Stimulated activated CD4-positive, alpha-beta T cell treated with anti-CD3 and anti-CD28 coated beads, Interleukin-1b, Interleukin-23, amount 100 ng/mL, for 1 hour (primary cell): ENCODE measurements at places on chromosomes 11 and 22.

DNA sequence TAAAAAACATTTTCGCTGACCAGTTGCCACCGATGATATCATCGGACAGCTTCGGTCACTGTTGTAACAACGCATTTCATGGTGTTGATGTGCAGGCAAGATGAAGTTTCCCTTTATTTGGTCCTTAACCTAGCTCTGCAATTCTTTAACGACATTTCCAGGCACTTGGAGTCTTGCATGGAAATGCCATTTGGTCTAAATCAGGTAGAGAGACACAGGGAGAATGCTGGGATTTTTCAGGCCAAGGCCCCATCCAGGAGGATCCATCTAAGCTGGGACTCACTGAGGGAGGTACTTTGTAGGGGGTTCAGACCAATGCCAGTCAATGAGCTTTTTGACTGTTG lies 121.5 kb upstream of the RCN1 start:
- no peak for DNase-seq

GRCh38 chr11:122273476-122274191 lies 157.6 kb upstream of the BLID start:
- no peak for DNase-seq

GRCh38 chr11:47854667-47855066 lies 6.5 kb upstream of the NUP160 start:
- DNase-seq: no peak

DNA sequence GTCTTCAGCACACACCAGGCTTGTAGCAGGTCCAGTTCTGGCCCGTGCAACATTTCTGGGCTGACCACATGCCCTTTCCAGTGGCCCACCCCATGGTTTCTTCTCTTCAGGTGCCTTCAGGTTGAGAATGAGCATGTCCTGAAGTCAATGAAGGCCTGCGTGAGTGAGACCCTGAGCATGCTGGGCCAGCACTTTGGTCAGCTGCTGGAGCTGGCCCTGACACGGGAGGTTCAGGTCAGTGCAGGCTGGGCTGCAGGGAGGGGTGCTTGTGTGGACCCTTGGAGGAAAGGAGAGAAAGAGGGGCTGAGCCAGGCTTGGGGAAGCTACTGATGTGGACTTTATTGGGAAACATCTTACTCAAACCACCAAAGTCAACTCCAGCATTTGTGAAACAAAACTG lies 63.5 kb downstream of the INSC start:
- DNase-seq: no peak

GRCh38 chr11:22635689-22636088 lies 10.1 kb upstream of the FANCF start:
- DNase-seq: no peak

- DNase-seq: no peak
Measured at GRCh38 chr11:32297611-32298011, 137.7 kb downstream of the WT1 start.

- no peak for DNase-seq
Measured at GRCh38 chr11:1810761-1811160, 24.0 kb upstream of the SYT8 start.

GRCh38 chr22:44628835-44629234 lies 73.2 kb upstream of the PRR5 start:
- no peak for DNase-seq

GRCh38 chr11:87323899-87324298 lies 286.2 kb downstream of the TMEM135 start:
- DNase-seq: no peak

- no peak for DNase-seq
Measured at GRCh38 chr11:131691181-131692041, 321.0 kb downstream of the NTM start.

- no peak for DNase-seq
Measured at GRCh38 chr22:31425331-31426050, 26.1 kb downstream of the DRG1 start.

DNA sequence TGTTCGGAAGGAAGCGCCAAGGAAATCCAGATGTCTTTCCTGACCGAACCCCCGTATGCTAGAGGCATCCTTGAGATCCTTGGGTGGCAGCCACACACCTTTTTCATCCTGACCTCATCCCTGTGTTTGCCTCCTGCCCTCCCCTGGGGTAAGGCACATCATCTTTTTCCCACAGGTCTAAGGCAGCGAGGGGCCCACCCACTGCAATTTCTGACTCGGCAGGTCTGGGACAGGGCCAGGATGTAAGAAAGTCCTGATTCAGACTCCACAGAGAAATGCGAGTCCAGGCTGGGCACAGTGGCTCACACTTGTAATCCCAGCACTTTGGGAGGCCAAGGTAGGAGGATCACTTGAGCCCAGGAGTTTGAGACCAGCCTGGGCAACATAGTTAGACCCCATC lies 10.5 kb downstream of the ZMAT5 start:
- DNase-seq: no peak

DNA sequence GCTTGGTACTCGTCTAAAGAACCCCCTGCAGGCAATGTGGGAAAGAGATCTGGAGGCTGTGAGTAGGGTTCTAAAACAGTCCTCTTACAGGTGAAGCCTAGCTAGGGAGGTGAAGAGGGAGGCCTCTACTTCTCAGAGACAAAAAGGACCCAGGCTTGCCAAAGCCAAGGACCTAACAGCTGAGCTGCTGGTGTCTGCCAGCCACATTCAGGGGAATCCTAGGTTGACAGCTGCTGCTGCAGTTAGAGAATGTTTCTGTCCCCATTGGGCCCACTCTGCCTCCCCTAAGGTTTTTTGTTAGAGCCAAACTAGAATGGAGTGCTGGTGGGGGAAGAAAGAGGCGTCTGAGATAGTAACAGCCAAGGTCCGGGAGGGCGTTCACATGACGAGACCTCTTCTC lies 26.6 kb upstream of the TLCD5 start:
- no peak for DNase-seq

DNA sequence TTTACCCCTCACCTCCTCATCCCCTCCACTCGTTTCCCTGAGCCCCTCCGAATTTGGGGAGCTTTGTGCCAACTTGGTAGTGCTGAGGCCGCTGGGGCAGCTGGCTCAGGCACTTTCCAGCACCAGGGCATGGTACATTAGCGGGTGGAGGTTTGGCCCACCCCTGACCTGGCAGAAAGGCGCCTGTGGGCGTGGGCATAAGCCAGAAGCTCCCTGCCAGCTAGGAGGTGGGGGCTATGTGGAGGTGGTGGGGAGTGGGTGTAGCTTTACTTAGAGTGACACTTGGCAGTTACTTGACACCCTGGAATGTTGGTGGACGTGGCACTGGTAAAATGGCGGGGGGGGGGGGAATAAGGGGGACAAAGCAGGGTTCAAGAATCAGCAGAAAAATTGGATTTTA lies 10.3 kb upstream of the IGF2 start:
- no peak for DNase-seq

- DNase-seq: no peak
Measured at GRCh38 chr11:42720716-42721563, 590.9 kb upstream of the API5 start.

DNA sequence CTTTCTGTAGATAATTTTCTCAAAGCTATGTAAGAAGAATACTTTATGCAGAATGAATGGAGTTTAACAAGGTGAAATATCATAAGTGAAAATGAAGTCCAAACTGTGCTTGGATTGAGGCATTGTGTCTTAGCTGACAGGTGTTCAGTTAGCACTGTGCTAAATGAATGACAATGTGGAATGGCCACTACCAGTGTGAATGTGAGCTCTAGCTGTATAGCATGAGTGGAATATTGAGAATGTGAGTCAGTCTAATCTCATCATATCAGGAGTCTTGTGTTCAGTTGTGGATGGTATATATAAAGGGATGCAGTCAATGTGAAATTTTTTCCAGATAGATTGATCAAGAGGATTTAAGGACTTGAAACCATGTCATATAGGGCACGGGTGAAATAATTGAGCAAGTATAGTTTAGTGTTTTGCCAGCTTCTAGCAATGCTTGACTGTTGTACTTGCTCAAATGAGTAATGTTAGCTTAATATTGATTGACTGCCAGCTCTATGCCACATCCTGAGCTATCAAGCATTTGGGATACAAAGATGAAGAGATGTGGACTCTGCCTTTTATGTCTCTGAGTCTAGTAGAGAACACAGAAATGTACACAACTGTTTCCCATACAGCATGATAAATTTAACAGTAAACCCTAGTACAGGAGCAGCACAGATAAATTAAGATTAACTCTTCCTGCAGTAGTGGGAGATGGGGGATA lies 10.6 kb upstream of the RAG2 start:
- no peak for DNase-seq

DNA sequence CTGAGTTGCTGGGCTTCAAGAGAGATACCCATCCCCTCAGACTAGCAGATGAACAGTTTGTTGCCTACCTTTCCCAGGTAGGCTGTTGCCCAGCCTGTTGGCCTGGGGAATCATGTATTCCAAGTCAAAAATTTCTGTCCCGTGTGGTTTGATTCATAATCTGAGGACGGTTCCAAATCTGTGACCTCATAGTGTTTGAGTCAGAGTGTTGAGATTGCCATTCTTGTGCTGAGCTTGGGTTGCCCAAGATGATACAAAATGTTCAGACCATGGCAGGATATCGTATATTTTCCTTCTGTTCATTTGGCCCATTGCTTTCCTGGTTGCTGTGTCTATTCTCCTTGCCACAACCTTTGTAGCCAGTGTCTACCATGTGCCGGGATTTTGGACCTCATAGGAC lies 64.3 kb downstream of the CYB5R2 start:
- no peak for DNase-seq

DNA sequence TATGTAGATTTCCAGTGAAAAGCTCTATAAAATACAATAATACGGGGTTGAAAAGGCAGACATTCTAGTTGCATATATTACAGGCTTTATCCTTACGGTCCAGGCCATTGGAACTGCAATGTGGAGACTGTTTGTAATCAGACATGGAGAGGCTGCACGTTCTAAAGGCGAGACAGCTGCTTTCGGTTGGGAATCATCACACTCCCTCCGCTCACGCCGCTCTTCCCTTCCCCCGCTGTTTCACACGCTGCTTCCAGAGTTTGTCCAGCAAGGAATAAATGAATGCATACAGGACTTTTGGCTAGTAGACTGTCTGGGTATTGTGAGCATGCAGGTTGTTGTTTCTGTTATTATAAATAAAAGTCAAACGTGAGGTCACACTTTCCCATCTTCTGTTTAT lies 13.5 kb upstream of the EFCAB6 start:
- no peak for DNase-seq

- DNase-seq: no peak
Measured at GRCh38 chr11:104836691-104837090, 61.6 kb downstream of the CASP12 start.

- no peak for DNase-seq
Measured at GRCh38 chr11:60917267-60917666, 3.3 kb downstream of the TMEM109 start.

- no peak for DNase-seq
Measured at GRCh38 chr11:64876835-64877341, 1.5 kb downstream of the EHD1 start.

DNA sequence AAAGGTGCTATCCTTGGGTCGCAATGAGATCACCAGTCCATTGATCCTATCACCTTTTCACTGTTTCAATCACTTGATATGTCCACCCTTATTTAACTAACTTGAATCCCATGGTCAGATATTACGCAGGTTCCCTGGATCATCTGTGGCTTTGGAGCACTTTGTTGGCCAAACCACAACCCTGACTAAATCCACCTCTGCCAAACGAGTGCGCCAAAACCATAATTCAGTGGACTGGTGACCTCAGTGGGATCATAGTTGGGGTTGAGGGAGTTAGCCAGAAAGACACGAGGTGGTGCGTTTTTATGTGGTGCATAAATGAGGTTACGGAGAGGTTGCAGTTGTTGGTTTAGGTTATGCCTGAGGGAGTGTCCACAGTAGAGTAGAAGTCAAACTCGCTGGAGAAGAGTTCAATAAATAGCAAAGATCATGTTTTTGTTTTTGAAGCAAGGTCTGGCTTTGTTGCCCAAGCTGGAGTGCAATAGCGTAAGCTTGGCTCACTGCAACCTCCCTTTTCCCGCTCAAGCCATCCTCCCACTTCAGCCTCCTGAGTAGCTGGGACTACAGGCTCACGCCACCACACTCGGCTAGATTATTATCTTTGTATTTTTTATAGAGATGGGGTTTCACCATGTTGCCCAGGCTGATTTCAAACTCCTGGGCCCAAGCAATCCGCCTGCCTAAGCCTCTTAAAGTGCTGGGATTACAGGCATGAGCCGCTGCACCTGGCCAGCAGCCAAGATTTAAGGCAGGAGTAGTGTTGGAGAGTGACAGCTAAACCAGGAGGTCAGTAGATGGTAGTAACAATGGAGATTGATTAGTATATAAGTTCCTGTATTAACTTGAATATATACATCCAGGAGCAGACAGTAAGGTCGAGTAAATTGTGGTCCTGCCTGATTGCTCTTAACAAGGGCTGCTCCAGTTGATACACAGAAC lies 4.5 kb downstream of the FOXR1 start:
- no peak for DNase-seq

DNA sequence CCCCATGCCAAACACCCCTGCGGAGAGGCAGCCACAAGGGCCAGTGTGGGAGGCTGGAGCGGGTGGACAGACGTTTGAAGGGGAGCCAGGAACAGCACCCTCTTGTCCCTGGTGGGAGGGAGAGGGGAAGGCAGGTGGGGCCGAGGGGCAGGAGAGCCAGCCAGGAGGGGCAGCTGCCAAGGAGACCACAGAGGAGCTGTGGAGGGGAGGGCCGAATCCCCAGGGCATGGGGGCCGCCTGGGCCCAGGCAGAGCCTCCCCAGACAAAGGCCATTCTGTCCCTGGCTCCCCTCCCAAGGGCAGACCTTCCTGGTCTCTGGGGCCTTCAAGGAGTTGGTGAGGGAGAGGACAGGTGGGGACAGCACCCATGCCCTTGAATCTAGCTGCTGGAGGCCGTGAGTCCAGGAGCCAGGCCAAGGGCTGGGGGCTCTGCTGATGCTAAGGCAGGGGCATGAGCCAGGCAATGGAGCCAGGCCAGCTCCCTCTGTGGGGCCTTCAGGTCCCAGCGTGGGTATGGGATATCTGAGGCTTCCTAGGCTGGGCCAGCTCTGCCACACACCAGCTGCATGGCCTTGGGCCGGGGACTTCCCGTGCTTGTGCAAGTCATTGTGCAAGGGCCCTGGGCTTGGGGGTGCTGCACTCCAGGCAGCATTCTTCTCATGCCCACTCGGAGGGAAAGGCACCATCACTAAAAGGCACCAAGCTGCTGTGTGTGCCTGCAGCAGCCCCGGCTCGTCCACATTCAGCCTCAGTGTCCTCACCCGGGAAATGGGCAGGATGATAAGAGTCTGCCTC lies 11.4 kb downstream of the EMID1 start:
- no peak for DNase-seq

- DNase-seq: no peak
Measured at GRCh38 chr22:41351011-41351410, 30.7 kb upstream of the TEF start.

GRCh38 chr22:27514601-27515523 lies 286.7 kb downstream of the MN1 start:
- DNase-seq: no peak

GRCh38 chr11:109707411-109707810 lies 285.4 kb downstream of the C11orf87 start:
- DNase-seq: no peak

DNA sequence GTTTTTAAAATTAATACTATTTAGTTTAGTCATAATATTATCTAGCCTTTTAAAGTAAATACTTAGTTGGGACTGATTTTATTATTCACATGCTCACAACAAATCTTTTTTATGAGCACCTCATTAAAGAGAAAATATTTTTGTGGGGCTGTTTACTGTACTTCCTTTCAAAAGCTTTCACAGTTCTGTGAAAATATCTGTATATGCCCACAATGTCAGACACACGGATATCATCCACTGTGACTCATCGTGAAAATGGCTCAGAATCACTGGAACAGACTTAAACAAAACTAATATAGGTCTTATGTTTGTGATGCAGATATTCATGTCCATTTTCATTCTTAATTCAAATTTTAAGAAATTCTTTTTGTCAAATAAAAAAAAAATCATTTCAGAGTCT lies 305.2 kb downstream of the RAB38 start:
- DNase-seq: no peak
